ENCODE measurements at places on chromosomes 1 and 21.

- no peak for DNase-seq
Observed at GRCh38 chr1:204475656-204476432, 18.8 kb downstream of the PIK3C2B start.

GRCh38 chr1:172177849-172178248 is 242.6 kb upstream of the C1orf105 start:
- DNase-seq, result no peak

GRCh38 chr1:5974631-5975030 is 17.6 kb downstream of the NPHP4 start:
- DNase-seq, result no peak

GRCh38 chr1:18495635-18496034 is 14.9 kb downstream of the KLHDC7A start:
- DNase-seq, result no peak

DNA sequence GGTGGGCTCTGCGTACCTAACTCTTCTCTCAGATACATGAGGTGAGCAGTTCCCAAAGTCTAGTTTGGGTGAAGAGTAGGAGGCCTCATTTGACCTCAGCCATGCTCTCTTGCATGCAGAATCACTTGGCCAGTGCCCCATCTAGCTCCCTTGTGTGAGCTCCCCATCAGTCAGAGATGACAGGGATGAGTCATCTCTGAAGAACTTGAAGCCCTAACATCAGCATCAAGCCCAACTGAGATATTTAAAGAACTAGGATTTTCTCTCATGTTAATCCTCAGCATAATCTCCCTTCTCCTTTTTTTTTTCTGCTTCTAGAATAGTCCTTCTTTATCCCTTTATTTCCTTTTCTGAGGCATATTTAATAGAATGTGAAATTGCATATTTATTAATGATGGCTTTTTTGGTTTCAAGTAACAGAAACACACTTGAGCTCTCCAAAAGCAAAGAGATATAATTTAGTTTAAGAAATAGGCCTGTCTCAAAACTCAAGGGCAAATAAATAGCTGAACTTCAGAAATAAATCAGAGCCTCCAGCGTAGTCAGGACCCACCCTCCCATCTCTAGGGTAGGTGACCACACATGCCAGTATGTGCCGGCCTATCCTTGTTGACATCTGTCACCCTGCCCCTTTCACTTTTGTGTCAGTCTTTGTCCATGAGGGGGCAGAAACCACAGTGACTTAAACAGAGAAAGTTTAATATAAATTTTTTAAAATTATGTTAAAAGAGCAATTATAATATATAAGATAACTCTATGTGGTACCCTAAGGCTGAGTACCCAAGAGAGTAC is 112.3 kb downstream of the TSEN15 start:
- no peak for DNase-seq

Data from activated T-helper 1 cell treated with Interleukin-2 at 50 U/mL for 16 hours (primary cell).